Right atrium auricular region (tissue), 2 donors: ENCODE measurements at places on chromosomes 16 and 17.

- H3K36me3 ChIP-seq = no peaks in the 10 kb centered on the region
- H3K27me3 ChIP-seq = no peaks in the 10 kb centered on the region
- H3K4me1 ChIP-seq = no peaks in the 10 kb centered on the region
- H3K4me3 ChIP-seq = peak overlapping the region; percentile 65
- DNase-seq = no peak
Measured at GRCh38 chr17:2510559-2510958, 1.1 kb downstream of the METTL16 start.

DNA sequence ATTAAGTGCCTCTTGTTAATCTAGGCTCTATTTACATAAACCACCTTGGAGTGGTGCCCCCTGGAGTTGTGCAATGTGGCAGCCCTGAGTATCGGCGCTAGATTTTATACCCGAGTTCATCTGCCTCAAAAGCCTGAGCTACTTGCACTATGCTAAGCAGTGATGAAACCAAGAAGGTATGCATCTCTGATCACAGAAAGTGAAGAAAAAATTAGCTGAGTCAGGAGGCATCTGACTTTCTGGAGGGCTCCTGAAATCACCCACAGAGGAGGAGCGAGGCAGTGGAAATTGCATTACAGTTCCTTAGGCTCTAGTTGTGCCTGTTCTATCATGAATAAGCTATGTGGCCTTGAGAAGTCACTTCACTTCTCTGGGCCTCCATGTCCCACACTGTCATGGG, 80.3 kb upstream of the PSMD7 start:
- H3K27me3 ChIP-seq = no peaks in the 10 kb centered on the region
- no peaks in the 10 kb centered on the region for H3K36me3 ChIP-seq
- no peak for DNase-seq
- H3K4me3 ChIP-seq = no peak overlapping the region

DNA sequence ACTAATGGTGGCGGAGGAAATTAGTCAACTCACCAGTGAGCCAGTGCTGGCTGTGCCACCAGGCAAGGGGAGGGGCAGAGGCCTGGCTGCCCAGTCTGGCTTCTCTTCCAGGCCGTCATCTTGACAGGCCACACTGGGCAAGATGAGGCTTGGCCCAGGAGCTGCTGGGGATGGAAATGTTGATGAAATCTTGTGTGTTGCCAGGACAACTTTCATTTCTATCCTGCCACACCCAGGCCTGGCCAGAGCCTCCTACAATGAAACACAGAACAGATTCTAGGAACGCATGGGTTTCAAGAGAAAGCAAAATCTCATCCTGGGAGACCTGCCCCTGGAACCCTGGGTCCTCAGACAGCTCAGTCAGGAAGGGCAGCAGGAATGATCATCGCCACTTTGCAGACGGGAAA, 9.3 kb downstream of the HEXIM2 start:
- H3K4me1 ChIP-seq = no peaks in the 10 kb centered on the region
- peak overlapping the region; percentile 93 for H3K27ac ChIP-seq
- no peak overlapping the region for H3K4me3 ChIP-seq
- H3K36me3 ChIP-seq = no peaks in the 10 kb centered on the region

- H3K27me3 ChIP-seq = no peaks in the 10 kb centered on the region
- DNase-seq = no peak
- H3K36me3 ChIP-seq = no peaks in the 10 kb centered on the region
- no peaks in the 10 kb centered on the region for H3K4me1 ChIP-seq
Measured at GRCh38 chr16:1194665-1195392, 30.2 kb downstream of the TPSG1 start.

GRCh38 chr16:12531937-12532336, 271.8 kb downstream of the CPPED1 start:
- no peak for DNase-seq
- no peak overlapping the region for H3K4me3 ChIP-seq
- no peaks in the 10 kb centered on the region for H3K27me3 ChIP-seq
- H3K4me1 ChIP-seq = no peaks in the 10 kb centered on the region
- no peaks in the 10 kb centered on the region for H3K36me3 ChIP-seq

GRCh38 chr17:15154618-15155017, 110.5 kb downstream of the PMP22 start:
- no peaks in the 10 kb centered on the region for H3K4me1 ChIP-seq
- H3K27me3 ChIP-seq = no peaks in the 10 kb centered on the region
- no peak for DNase-seq
- H3K36me3 ChIP-seq = no peaks in the 10 kb centered on the region
- no peak overlapping the region for H3K4me3 ChIP-seq

DNA sequence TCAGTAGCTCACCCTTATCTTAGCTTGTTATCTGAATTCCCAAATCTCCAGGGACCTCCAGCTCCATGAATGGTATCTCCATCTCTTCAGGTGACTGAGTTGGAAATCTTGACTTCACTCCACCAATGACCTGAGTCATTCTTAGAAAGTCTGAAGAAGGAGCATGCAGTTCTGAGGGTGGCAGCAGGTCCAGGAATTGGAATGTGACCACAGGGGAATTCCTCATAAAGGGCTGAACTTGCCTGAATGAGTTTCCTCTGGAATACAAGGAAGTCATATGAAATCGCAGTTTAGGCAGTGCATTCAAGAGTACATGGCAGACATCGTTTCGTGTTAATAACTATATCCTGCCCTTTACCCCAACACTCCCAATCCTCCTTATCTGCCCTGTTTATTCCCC, 12.5 kb upstream of the PYY start:
- DNase-seq = no peak
- H3K4me1 ChIP-seq = no peaks in the 10 kb centered on the region
- H3K27ac ChIP-seq = no peak overlapping the region
- no peaks in the 10 kb centered on the region for H3K36me3 ChIP-seq
- no peak overlapping the region for H3K4me3 ChIP-seq
- no peaks in the 10 kb centered on the region for H3K27me3 ChIP-seq

GRCh38 chr16:50522324-50522723, 25.9 kb upstream of the NKD1 start:
- H3K36me3 ChIP-seq = no peaks in the 10 kb centered on the region
- H3K27ac ChIP-seq = no peak overlapping the region
- H3K27me3 ChIP-seq = no peaks in the 10 kb centered on the region
- H3K4me3 ChIP-seq = no peak overlapping the region

DNA sequence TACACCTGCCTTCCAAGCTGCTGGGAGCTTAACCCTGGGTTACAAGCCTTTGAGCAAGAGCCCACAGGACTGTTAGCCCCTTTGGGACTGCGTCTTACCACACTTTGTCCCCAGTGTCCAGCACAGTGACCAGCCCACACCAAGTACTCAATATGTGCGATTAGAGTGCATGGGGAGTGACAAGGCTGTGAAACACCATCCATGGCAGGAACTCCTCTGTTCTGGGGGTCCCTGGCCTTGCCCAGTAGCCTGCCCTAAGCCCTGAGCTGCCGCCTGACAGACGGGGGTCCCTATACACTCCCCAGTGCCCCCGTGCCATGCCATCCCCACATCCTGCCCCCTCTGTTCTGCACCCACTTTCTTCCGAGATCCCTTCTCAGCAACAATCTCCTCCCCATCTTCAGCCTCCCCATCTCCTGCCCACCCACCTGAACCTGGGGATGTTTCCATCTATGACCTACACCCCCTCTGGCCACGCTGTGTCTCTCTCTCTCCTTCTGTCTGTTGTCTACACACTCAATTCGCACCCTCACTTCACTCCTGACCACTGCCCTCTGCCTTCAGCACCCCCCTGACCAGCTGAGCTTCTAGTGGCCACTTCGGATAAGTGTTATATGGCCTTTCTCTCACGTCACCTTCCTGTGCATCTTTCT, 112.9 kb upstream of the SMURF2 start:
- H3K4me1 ChIP-seq = peaks cover 41% of the 10 kb centered on the region
- H3K27ac ChIP-seq = no peak overlapping the region
- DNase-seq = peak; percentile 53
- no peak overlapping the region for H3K4me3 ChIP-seq
- H3K36me3 ChIP-seq = no peaks in the 10 kb centered on the region
- peaks cover 12% of the 10 kb centered on the region for H3K27me3 ChIP-seq
